NCI-H2029 (cell line): ENCODE measurements at places on chromosomes 2 and 18.

DNA sequence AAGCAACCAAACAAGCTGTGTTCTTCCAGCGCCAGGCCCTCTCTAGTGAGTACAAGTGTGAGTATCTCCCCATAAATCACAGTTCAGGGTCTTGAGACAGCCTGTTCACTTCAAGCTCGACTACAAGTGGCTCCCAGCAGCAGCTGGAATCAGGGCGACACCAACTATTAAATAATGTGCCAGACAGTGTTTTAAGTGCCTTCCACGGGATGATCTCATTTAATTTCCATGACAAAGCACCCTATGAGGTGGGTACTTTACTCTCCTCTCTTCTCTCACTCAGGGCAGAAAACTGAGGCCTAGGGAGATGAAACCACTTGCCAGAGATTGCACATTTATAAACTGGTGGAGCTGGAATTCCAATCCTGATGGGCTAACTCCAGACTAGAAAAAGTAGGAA lies 2.6 kb upstream of the FAM136A start:
- DNase-seq = peak; percentile 53

DNA sequence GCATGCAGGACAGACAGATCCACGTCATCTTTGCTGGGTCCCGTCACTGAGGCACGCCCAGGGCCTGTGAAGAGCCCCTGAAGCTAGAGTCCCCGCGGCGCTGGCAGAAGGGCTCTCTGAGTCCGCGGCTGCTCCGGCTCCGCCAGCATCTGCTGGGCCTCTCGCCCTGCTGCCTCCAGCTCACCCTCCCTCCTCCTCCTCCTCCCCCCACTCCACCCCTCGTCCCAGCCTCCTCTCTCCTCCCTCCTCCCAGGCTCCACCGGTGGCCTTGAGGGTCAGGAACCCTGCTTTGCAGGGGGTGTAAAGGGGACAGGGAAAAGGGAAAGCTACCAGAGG lies at the start of gene TNS1:
Gene TNS1 (minus strand): TSS at position 151 of the 336 bp plus-strand sequence. CDS start 123 bp downstream, at position 28.
- DNase-seq = no peak

GRCh38 chr2:101307950-101308431 lies 510 bp downstream of the RNF149 start:
- no peak for DNase-seq

GRCh38 chr2:134421556-134422328 lies 167.9 kb downstream of the MGAT5 start:
- DNase-seq = no peak

DNA sequence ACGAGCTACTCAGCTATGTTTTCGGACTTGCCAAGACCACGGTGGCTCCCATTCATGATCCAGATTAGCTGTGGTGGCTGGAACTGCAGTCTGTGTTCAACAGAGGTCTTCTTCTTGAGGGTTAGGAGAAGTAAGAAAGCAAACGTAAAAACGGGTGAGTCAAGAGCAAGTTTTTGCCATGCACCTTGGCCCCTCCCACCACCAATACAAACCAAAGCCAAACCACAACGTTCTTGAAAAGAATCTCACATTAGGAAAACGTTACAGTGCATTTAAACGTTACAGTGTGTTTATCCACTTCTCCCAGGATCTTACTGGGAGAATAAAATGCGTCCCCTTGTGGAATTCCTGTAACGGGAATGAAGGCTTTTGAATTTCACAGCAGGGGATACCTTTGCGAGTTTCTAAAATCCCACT lies 725 bp downstream of the FBXO48 start:
- DNase-seq = no peak

DNA sequence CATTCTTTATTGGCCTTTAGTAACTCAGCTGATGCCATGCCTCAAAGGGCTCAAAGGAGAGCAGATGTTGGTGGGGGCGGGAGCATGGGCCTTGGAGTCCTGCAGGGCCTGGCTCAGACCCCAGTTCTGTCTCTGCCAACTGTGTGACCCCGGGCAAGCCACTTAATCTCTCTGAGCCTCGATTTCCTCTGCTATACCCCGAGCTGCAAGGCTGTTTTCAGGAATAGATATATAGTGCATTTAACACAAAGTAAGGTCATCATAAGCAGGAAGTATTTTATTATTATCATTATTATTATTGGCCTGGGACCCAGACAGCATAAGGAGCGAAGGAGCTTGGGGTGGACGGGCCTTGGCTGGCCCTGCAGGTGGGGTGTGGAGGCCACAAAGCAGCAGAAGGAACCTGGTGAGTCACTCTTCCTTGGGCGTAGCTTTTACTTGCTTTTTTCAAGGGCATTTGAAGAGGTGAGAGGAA lies 162.7 kb downstream of the INHBB start:
- no peak for DNase-seq

- DNase-seq = no peak
Observed at GRCh38 chr2:19505-19904, 26.8 kb downstream of the FAM110C start.
